ENCODE measurements at places on chromosomes 7 and 10.

- no peak for DNase-seq
Measured at GRCh38 chr10:99676426-99676825, 17.1 kb downstream of the ENTPD7 start.

- no peak for DNase-seq
Measured at GRCh38 chr10:133379801-133380666, 972 bp downstream of the PAOX start.

- no peak for DNase-seq
Measured at GRCh38 chr7:25280181-25280580, 51.9 kb upstream of the NPVF start.

DNA sequence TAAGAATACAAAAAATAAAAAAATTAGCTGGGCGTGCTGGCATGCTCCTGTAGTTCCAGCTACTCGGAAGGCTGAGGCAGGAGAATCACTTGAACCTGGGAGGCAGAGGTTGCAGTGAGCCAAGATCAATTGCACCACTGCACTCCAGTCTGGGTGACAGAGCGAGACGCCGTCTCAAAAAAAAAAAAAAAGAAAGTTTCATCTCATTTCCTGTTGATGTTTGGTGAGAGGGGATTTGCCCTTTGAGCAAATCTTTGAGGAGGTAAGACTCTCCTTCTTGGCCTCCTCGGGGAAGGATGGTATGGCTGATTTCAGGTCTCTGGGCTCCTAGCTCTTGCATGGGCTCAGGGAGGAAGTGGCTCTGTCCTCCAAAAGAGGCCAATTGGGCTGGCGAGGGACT lies 3.6 kb upstream of the GRID2IP start:
- DNase-seq = no peak

DNA sequence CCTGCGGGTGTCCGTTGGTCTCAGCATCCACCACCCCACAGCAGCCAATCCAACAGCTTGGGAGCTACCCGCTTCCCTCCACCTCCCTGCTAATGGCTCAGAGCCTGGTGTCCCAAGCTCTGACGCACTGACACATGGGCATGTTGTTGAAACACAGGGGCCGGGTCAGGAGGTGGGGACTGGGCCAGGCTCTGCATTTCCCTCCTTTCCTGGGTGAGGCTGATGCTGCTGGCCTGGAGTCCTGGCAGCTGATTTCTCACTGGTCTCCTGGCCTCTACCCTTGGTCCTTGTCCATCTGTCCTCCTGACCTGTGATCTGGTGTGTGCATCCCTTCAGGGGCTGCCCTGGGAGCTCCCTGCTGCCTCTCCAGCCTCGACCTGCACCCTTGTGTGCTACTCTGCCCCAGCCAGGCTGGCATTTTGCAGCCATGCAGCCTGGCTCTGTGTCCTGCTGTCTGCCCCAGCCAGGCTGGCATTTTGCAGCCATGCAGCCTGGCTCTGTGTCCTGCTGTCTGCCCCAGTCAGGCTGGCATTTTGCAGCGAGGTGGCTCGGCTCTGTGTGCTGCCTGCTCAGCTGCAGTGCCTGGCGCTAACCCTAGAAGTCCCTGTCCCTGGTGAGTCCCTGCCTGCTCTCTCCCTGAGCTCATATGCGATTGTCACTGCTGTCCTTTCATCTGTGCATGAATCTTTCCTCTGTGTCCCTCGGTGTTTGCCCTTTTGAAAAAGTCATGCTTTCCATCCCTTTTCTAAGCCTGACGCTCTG lies 14.0 kb downstream of the AMZ1 start:
- DNase-seq = peak; percentile 68

- no peak for DNase-seq
Measured at GRCh38 chr10:58556516-58557165, 44.0 kb downstream of the BICC1 start.

GRCh38 chr7:27101171-27101956 lies 1.1 kb downstream of the HOXA2 start:
- no peak for DNase-seq

DNA sequence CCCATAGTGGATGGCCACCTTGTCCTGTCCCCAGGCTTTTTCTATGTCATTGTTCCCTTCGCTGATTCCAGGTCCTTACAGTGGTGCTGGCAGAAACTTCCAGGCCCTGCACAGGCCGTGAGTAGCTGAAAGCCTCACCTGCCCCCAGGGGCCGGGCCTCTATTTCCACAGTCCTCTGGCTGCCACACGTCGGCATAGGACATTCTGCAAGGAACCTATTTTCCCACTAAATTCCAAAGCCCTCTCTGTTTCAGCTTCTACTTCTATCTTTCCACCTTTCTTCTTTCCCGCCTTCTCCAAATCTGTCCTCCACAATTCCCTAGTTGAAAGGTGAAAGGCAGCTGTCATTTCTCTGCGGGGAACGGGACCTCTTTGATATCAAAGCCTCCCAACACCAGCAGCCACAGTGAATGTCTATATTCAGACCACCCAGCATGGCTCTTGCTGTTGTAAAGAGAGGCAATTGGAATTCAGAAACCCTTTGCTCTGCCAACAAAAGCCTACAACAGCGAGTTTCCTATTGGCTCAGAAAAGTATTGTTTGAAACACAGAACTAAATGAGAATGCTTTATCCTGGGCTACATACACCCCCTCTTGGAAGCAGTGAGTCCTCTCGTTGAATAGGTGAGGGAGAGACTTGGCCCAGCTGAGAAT lies 607.7 kb downstream of the GALNT17 start:
- no peak for DNase-seq

GRCh38 chr10:103951942-103952341 lies 15.0 kb upstream of the SLK start:
- no peak for DNase-seq

DNA sequence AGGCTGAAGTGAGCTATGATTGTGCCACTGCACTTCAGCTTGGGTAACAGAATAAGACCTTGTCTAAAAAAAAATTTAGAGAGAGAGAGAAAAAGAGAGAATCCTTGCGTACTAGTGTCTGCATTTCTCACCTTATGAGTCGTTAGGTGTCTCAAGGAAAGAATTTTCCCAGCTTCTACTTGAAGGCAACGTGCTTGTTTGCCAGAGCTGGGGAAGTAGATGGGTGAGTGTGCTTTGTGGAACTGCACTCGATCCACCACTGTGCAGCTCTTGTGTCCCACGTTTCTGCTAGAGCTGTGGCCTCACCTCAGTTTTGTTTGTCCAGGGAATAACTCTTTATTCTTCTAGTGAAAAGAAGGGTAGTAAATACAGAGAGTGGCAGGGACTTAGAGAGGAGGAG lies 38.9 kb downstream of the HDAC9 start:
- DNase-seq = no peak

GRCh38 chr7:147570390-147570789 lies 1020.2 kb upstream of the C7orf33 start:
- DNase-seq = no peak

DNA sequence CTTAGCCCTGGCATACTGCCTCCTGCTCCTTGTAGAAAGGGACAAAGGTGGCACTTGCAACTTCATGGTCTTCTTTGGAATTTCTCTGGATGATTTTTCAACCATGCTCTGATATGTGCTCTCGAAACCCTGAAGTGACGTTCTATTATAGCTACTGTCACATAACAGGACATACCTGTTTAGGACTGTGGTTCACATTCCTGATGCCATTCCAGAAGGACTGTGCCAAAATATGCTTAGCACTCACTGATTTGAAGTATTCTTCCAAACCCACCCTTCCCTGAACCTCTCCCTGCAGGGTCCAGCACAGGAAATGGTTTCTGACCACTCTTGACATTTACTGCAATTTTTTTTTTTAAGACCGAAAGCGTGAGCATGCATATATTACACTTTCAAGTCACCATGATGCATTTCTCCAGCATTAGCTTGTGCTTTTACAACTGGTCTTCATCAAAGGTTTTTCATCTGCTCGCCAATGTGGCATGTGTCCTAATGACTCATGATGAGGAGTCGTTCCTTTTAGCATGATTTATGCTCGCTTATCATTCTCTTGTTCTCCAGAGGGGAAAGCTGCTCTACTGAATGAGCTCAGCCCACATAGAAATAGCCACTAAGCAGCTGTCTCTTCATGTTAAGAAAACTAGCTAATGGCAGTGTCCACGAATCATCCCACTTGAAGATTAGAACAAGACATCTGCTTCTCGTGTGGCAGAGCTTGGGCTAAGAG lies 135.2 kb downstream of the ADAM12 start:
- DNase-seq = no peak

DNA sequence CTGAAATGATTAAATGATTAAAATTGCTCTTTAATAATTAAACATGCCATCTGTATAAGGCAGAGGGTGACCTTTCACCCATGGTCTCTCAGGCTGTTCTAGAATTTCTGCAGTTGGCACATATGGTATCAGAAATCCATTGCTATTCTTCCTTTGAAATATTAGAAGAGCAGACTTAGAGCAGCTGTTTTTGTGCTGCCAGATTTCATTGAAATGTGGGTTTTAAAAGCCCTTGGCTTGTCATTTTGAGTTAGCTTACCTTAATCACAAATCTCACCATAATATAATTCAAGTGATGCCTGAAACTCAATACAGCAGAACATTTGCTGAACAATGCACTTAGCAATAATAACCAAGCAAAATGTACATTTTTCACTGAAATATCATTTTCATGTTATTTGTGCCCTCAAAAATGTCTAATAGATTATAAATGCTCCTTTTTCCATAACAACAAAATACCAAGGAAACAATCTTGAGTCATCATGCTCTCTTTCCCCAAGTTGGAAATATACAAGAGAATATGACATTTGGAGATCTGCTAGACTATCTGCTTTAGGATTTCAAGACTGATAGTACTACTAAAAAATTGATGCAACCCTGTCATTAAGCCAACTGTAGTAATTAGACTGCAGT lies 16.1 kb upstream of the PTTG1IP2 start:
- DNase-seq = no peak

DNA sequence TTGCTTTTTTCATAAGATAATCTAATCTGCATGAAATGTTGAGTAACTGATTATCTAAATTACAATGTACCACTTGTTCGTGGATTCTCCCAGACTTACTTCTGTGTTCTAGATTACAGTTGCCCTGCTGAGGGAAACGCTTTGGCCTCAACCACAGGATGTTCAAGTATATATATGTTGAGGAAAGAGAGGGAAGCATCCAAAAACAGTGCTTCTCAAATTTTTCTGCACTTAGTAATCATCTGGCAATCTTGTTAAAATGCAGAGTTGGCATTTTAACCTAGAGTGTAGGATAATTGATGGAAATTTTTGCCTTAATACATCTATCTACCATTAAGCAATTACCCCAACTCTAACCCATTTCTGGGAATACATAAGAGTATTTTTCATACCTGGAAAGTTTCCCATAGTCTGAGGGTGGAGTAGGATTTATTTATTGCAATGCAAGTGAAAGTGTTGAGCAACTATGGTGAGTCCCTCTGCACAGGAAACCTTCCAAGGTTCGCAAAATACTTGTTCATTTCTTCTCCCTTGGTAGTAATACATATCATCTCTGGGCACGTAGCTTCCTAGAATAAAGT lies 59.6 kb upstream of the C1GALT1 start:
- DNase-seq = no peak

DNA sequence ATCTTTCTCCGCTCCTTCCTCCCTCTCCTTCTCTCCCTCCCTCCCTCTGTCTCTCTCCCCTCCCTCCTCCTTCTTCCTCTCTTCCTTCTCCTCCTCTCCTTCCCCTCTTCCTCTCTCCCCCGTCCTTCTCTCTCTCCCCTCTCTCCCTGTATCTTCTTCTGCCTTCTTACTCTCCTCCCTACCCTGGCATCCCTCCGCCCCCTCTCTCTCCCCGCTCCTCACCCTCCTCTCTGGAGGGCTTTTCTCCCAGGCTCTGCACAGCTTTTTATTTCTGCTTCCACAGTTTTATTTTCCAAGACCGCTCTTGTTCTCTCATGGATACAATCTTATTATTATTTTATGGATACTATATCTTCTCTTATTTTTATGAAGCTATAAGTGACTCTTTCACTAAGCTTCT lies 32.6 kb downstream of the AP5Z1 start:
- DNase-seq = no peak

- no peak for DNase-seq
Measured at GRCh38 chr7:79421751-79422150, 31.7 kb downstream of the MAGI2 start.

GRCh38 chr10:11760861-11761260 lies 18.7 kb downstream of the ECHDC3 start:
- DNase-seq = no peak

- no peak for DNase-seq
Measured at GRCh38 chr10:31822616-31823318, 105.9 kb downstream of the ARHGAP12 start.

- no peak for DNase-seq
Measured at GRCh38 chr7:91201442-91202113, 62.7 kb upstream of the FZD1 start.

GRCh38 chr10:23359692-23360380 lies 15.2 kb upstream of the C10orf67 start:
- DNase-seq = no peak

GRCh38 chr7:66377045-66377444 lies 171.9 kb downstream of the TPST1 start:
- DNase-seq = no peak

DNA sequence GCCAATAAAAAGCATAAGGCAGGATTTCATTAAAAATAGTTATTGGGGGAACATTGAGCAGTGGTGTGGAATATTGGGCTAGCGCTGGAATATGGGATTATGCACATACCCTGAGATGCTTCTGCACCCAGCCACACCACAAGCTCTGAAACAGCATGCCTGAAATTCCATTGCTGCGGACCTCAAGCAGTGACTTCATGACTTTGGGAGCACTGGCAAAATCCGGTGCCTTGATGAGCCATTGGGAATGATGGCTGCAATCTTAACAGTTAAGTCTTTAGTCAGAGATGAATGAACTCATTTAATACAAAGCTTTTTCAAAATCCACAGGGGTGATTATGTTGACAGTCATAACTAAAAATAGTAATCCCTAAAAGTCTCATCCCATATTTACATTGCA lies 274.7 kb upstream of the MTPN start:
- no peak for DNase-seq
